ENCODE measurements at places on chromosomes 4 and X.

- DNase-seq, result no peak
Measured at GRCh38 chr4:152565333-152565732, 29.4 kb upstream of the FBXW7 start.

DNA sequence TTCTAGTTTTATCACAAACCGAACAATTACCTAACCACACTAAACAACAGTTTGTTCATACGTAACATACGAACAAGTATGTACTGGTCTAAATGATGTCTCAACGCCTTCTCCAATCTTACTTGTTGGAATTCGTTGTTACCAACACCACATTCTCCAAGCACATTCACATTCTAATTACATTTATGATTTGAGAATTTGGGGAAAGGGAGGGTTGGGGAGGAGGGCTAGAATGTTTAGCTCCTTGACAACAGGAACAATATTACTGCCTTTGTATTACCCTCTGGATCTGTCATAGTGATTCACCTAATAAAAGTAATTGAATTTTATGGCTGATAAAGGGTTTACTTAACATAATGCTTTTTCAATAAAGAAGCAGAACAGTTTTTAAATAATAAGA lies 24.4 kb downstream of the LCORL start:
- no peak for DNase-seq

- DNase-seq, result no peak
Measured at GRCh38 chr4:106149026-106149425, 167.0 kb downstream of the TBCK start.

DNA sequence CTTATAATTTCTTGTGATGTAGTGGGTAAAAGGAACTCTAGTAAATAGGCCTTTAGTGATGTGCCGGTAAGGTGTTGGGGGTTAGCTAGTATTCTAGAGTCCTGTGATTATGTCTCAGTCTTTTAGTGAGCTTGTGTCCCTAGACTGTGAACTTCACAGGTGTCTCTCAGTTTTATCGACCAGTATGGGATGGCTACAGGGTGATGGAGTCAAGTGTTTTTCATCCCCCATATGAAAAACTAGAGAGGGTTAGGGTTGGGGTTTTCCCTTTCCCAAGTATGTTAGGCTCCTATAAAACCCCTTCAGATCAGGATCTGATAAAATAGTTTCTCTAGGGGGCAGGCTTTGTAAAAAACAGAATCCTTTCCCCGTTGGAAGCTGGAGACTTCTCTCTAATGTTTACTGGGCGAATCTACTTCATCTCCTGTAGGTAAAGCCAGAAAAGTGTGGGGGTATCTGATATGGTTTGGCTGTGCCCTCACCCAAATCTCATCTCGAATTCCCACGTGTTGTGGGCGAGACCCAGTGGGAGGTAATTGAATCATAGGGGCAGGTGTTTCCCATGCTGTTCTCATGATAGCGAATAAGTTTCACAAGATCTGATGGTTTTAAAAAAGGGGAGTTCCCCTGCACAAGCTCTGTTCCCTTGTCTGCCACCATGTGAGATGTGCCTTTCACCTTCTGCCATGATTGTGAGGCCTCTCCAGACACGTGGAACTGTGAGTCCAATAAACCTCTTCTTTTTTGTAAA lies 120.8 kb downstream of the DTHD1 start:
- no peak for DNase-seq

DNA sequence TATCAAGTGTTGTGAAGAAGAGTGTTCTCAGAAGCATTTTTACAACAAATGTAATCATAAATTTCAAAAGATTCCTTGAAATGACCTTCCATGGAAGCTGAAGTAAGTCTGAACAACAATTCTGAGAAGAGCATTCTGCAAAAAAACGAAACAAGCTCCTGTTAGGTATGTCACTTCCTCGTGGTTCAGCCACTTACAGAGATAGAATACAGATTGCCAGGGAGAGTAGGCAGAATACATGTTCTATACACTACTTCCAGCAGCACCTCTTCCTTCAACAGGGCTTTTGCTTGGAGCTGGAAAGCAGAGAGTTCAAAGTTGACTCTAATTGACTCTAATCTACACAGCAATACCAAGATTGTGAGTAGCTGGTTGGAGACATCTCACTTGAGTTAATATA lies 274.5 kb downstream of the ADGRA3 start:
- no peak for DNase-seq

DNA sequence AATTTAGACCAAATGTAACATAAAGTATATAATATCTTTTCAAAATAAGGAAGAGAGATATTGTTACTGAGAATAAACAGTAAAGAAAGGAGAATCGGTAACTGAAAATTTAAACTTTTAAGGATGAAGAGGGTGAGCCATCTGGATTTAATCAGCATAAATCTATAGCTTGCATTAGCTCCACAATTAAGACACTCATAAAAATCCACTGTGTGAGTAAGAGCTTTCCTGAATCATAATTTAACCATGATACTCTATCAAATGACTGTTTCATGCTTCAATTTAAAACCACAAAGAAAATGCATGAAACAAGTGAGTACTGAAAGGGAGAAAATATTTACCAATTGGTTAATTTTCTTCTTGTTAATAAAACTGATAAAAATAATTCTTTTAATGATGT lies 951.5 kb upstream of the SLIT2 start:
- no peak for DNase-seq

DNA sequence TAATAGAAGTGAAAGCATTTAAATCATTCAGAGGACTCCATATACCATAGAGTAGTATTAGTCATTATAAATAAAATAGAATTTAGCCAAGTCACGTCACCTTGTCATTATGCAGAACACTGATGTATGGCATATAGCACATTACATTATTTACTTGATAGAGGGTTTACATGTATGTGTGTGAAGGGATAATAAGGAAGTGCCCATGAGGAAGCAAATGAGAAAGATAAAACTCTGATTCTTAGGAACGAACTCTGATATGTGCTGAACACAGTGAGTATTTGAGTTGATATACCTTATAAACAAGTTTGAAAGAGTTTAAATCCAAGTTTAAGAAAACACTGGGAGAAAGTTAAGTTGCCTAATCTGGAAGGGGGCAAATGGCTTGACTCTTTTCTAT lies 160.5 kb upstream of the NDST3 start:
- no peak for DNase-seq

DNA sequence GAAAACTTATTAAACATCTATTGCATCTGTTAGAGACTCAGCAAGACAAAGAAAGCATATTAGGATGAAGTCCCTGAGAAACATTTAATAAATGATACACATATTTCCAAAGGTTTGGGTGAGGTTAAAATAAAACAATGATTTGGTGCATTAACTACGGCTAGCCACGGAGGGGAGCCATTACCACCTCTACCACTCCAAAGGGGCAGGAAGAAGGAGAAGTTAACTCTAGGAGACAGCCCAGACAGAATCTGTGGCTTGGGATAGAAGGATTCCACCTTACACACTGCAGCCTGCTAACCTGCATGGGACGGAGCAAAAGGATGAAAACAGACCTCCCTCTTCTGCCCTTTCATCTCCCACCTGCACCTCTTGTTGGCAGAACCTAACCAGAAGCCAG lies 189.1 kb upstream of the C1QTNF7 start:
- DNase-seq, result no peak

DNA sequence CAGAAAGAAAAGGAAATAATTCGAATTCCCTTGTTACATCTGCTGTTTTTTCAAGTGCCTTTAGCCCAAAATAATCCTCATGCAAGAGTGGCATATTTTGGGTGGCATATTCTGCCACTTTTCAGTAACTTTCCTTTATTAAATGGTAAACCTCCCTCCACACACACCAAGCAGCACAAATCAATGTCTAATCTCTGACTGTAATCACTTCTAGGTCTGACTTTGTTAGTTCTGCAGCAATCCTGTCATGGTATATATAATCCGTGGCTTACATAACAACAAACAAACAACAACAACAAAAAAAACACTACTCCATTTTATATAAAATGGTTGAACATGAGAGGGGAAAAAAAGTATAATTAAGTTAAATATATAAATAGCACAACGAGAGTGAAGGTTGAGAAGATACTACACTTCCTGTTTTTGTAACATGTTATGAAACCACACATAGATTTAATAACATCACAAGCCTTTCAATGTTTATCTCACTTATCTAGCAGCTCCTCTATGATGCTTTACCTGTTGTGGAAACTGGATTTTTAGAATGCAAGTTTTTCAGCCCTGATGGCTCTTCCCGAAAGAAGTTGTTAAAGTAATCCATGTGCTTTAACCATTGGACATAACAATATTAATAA lies 715.4 kb downstream of the GRXCR1 start:
- DNase-seq, result no peak

DNA sequence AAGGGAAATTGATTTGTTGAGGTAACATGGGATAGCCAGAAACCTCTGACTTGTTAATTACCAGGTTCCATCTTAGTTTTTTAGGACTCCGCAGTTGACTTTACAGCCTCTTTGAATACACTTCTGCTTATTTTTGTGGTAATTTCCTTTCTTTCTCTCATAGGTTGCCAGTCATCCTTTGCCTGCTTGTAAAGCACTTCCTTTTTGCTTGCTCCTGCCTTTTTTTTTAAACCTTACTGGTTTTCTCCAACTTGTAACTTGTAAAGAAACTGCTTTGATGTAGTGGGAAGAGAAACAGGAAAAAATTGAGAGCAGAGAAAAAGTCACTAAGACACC lies 2.6 kb downstream of the PGK1 start:
- no peak for DNase-seq

DNA sequence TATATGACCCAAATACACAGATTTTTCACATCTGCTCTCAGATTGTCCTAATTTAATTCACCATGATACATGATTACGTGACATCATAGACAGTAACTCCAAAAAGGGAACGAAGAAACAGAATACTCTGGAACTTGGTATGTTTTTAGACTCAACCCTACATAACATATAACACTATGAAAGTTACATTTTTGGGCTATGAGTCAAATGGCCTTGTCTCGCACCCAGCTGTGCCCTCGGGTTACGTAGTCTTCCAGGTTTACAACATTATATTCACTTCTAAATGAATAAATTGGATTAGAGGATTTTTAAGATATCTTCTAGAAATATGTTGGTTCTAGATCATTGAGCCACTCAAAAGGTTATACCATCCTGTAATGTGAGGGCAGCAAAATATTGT lies 2089.6 kb upstream of the TENM3 start:
- DNase-seq, result no peak

DNA sequence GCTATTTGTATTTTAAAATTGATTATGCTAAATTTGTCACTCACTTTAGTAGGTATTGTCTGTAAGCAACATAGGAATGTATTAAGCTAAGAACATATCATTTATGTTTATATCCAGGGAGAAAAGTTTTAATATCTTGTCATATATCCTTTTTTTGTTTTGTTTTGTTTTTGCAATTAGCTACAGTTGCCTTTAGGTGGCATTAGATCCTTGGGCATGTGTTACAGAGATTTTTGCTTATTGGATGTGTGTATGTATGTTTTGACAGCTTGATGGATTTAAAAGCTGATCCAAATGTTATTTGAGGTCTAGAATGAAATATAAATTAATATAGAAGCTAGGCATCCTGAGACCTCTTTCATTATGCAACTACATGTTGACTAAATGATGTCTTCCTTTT lies 36.1 kb upstream of the OTUD4 start:
- peak; percentile 20 for DNase-seq

- DNase-seq, result no peak
Measured at GRCh38 chr4:73459048-73459421, 22.5 kb upstream of the AFM start.

DNA sequence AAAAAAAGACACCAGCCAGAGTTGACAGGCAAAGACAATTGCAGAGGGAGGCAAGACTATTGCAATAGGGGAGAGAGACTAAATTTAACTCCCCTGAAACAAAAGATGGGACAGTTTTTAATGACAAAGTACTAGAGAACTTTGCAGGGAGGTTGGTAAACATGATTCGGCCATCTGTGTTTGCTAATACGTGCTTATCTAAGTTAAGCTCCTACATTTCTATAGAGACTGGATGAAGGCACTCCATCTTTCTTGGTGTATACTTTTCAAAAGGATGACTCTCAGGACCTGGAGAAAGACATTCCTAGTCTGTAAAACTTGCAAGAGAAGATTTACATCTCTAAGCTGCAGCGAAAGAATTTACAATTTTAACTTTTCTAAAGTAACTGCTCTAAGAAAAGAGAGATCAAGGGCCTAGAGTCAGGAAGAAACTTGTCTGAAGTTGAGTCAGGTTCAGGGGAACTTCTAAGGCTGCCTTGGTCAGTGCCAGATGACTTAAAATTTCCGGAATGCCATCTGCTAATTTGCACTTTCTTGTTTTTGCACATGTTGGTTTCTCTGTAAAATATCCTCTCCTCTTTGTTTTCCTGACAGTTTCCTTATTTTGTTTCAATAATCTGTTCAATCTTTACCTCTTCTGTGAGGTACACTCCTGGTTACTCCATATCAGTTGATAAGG lies 10.6 kb downstream of the ADAM29 start:
- no peak for DNase-seq

DNA sequence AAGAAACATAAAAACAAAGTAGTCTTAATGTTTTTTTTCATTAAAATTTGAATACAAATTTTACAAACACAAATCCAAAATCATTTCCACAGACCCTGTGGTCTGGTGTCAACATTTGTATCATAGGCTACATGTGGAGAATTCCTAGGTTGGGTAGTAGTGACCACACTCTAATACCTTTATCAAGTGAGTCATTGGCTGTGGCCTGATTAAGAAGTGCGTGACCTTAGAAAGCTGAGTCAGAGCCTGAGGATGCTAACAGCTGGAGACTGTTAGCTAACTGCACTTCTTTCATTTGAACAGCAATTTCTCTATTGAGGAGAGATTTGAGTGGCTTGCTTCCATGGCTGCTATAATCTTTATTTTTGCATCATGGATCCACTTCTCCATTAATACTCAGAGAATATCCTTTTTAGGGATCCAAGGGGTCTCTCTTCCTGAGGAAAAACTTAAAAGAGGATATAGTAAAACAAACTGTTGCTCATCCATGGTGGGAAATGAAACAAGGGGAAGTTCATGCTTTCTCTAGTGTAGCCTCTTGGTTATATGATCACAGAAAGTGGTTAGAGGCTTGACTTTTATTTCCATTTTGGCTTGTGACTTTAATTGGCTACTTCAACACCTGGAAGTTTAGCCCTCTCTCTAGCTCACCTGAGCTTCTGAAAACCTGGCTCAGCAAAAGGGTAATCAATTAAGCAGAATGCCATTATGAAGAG lies 335.8 kb downstream of the PABPC4L start:
- peak; percentile 75 for DNase-seq

DNA sequence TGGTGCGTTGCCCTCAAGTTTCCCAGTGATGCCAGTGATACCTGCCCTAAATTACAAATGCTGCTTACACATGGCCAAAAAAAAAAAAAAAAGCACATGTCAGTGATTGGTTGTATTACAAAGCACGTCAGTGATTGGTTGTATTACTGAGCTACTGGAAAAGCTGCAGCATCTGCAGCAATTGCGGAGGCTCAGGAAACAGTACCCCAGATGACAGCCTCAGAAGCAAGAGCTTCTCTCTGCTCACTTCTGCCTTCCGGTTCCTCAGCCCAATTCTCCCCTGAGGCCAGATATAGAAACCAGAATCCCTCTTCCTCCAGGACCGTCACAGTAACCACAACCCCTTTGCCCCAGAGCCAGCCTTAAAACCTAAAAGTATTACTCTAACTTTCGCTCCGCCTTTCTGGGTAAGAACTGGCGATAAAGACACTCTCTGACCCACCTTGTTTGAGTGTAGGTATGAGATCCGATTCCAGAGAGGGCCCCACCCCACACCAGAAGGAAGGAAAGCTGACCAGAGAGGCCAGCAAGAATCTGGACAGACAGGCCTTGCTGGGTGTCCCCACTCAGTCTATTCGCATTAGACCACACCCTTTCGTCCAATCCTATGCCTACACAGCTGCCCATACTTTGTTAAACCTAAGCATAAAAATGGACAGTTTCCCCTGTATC lies 85.0 kb upstream of the SORBS2 start:
- no peak for DNase-seq

GRCh38 chrX:133364865-133365264 lies 50.4 kb downstream of the GPC4 start:
- no peak for DNase-seq

Measured in smooth muscle cell of the brain vasculature (primary cell).